Keratinocyte (primary cell): ENCODE measurements at places on chromosomes 11 and 22.
A peak's percentile ranks its signal among the peaks of the same experiment; 100 is the strongest.

DNA sequence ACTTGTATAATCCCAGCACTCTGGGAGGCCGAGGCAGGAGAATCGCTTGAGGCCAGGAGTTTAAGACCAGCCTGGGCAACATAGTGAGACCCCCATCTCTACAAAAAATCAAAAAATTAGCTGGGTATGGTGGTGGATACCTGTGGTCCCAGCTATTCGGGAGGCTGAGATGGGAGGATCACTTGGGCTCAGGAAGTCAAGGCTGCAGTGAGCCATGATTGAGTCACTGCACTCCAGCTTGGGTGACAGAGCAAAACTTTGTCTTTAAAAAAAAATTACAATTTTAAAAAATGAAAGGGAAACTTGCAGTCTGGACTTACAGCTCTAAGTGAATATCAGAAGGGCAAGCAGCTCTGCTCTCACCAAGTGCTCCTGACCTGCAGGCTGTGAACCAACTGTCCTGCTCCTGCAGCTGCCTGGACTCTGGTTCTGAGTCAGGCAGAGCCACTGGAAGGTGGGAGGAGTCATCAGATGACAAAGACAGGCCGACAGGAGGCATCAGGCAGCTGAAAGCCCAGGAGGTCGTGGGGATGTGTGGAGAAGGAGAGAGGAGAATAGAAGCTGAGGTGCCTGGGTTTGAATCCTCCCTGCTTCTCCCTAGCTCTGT, 9.6 kb downstream of the SMTNL1 start:
- H3K36me3 ChIP-seq, result peaks cover 16% of the 10 kb centered on the region
- H3K4me3 ChIP-seq, result no peak overlapping the region
- no peak for DNase-seq
- peaks cover 4% of the 10 kb centered on the region for H3K27me3 ChIP-seq
- peaks cover 9% of the 10 kb centered on the region for H3K4me1 ChIP-seq

DNA sequence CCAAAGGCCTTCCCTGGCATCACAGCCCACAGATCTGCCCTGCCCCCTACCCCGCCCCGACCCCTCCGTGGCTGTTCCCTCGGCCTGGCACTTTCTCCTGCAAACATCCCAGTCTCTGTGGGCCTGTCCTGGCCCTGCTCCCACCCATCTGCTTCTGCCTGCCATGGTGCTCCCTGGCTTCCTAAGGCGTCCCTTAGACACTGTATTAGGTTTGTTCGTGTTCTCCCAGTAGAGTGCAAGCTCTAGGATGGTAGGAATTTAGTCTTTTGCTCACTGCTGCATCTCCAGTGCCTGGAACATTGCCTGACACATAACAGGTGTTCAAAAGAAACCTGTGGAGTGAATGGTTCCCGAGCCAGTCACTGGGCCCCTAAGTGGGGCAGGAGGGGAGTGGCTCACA, 69.6 kb upstream of the PITPNB start:
- no peaks in the 10 kb centered on the region for H3K27me3 ChIP-seq
- no peak overlapping the region for H3K4me3 ChIP-seq
- H3K36me3 ChIP-seq, result no peaks in the 10 kb centered on the region

DNA sequence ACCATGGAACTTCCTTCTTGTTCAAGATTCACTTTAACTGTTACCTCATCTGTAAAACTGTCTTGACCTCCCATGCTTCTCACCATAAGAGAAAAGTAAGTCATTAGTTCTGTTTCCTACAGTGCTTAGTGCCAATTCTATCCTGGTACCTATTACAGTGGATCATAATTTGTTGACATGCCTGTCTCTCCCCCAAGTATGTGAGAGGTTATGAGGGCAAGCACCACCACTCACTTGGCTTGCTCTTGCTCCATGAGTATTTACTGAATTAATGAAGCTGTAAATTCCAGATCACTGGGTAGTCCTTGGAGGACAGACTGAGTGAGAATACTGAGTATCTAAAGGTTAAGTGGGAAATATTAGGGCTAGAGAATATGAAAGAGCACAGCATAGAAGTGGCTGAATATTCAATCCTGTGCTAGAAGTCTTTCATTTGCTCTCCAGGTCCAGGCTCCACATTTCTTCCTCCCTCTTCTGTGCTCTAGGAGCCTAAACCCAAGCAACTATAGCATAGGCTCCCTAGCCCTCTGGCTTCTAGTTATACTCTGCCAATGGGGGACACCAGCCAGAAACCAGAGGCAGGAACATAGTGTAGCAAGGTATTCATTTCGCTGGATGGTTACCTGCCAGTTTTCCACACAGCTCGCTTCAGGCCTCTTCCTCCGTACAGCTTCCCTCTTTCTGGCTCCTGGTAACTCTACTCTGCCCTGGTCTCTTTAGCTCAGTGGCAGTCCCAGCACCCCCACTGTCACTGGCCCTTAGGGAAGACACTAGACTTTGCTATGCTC, 118.2 kb upstream of the SLC5A12 start:
- DNase-seq, result no peak
- peaks cover 6% of the 10 kb centered on the region for H3K4me1 ChIP-seq
- H3K27ac ChIP-seq, result no peak overlapping the region
- H3K27me3 ChIP-seq, result no peaks in the 10 kb centered on the region
- no peak overlapping the region for H3K4me3 ChIP-seq

DNA sequence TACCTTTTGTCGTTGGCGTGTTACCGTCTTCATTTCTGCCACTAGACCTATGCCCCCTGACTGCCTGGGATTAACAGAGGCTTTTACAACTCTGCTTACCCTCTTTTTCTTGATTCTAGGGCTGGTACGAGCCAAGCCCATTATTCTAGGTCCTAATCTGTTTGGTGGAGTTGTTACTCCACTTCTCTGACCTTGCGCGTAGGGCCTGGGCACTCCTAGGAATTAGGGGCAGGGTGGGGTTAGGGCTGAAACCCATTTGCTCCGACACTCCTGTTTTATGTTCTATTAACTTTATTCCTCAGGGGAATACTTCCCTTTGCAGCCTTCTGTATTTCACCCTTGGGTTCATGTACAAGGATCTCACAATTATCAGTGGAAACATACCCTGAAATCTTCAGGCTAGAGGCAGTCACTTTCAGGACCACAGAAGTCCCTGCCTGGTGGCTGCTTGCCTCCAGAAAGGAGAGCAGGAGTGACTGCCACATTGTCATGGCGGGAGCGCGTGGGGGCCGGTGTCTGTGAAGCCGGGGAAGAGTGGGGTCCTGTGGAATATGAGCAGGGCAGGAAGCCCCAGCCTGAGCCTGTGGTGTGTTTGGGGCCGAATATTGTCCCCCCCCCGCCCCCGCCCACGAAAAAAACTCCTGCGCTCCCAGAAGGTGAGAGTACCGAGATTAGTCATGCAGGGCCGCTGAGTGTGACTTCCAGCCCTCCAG, 731 bp upstream of the SLC37A2 start:
- peak overlapping the region; percentile 58 for H3K27ac ChIP-seq
- H3K27me3 ChIP-seq, result no peaks in the 10 kb centered on the region
- no peaks in the 10 kb centered on the region for H3K36me3 ChIP-seq
- DNase-seq, result no peak
- peak overlapping the region; percentile 82 for H3K4me3 ChIP-seq
- peaks cover 10% of the 10 kb centered on the region for H3K4me1 ChIP-seq

- no peaks in the 10 kb centered on the region for H3K27me3 ChIP-seq
- DNase-seq, result no peak
- no peaks in the 10 kb centered on the region for H3K36me3 ChIP-seq
- H3K4me3 ChIP-seq, result no peak overlapping the region
- no peak overlapping the region for H3K27ac ChIP-seq
- H3K4me1 ChIP-seq, result peaks cover 9% of the 10 kb centered on the region
These were observed 87.5 kb downstream of the DDX10 start for GRCh38 chr11:108752297-108752751.

DNA sequence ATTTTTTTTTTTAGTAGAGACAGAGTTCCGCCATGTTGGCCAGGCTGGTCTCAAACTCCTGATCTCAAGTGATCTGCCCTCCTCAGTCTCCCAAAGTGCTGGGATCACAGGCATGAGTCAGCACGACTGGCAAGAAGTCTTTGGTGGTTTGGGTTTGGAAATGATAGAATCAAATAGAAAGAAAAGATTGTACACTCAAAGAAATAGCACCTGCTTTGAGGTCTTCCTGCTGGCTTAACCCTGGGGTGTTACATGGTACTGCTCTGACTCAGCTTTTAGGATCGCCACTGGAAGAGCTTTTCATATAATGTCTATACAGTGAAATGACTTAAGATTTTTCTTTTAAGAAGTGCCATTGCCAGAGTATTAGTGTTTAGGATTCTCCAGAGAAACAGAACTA, 50.2 kb downstream of the JAM3 start:
- H3K4me3 ChIP-seq, result no peak overlapping the region
- H3K27me3 ChIP-seq, result no peaks in the 10 kb centered on the region
- peak; percentile 63 for DNase-seq
- H3K36me3 ChIP-seq, result no peaks in the 10 kb centered on the region

DNA sequence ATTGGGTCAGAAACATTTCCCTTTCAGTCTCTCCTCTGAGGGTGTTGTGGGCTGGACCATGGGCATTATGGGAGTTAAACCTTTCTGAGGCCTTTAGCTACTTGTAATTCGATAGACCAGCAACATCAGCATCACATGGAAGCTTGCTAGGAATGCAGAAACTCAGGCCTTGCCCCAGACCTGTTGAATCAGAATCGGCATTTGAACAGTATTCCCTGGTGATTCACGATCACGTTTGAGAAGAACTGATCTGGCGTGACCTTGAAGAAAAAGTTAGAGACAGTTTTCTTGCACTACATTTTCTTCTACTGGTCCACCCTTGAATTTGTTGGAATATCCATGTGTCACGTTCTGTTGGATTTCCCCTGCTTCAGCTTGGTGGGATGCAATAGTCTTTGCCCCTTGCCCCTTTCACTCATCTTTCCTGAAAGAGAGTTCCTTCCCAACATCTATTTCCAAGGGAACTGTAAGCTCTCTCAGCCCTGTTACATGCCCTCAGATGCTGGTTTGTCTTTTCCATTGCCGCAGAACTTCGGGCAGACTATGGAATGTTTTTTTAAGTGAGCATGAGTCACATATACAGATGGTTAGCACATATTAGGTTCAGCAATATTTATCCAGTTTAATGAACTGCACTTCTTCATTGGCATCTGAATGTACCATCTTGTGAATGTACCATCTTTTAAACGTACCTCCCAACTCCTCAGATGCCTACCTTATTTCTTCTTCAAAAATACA, 23.9 kb downstream of the EHF start:
- peaks cover 49% of the 10 kb centered on the region for H3K36me3 ChIP-seq
- H3K4me1 ChIP-seq, result peaks cover 77% of the 10 kb centered on the region
- H3K4me3 ChIP-seq, result no peak overlapping the region
- H3K27ac ChIP-seq, result peak overlapping the region; percentile 82

DNA sequence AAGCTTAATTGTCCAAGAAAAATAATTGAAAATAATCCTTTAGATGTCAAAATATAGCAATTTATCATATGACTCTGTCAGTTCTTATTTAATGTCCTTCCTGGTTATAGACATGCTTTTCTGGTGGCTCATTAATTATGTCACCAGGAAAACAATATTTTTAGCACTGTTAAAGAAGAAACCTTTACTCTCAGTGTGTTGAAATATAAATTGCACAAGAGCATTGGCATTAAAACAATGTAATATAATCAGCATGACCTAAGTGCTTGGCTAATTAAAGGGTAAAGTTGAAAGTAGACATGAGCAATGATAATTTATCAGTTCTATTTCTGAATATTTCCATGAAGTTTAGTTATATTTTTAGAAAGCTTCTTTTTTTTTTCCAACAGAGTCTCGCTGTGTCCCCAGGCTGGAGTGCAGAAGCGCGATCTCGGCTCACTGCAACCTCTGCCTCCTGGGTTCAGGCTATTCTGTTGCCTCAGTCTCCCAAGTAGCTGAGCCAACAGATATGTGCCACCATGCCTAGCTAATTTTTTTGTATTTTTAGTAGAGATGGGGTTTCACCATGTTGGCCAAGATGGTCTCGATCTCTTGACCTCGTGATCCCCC, 232.3 kb downstream of the JRKL start:
- H3K27ac ChIP-seq, result no peak overlapping the region
- no peaks in the 10 kb centered on the region for H3K36me3 ChIP-seq
- no peak overlapping the region for H3K4me3 ChIP-seq

- peaks cover 49% of the 10 kb centered on the region for H3K36me3 ChIP-seq
- peaks cover 9% of the 10 kb centered on the region for H3K4me1 ChIP-seq
- no peak for DNase-seq
- no peak overlapping the region for H3K4me3 ChIP-seq
These were observed 31.0 kb downstream of the NAP1L4 start for GRCh38 chr11:2961080-2961479.

- no peaks in the 10 kb centered on the region for H3K36me3 ChIP-seq
- H3K4me1 ChIP-seq, result peaks cover 4% of the 10 kb centered on the region
- no peak overlapping the region for H3K4me3 ChIP-seq
- H3K27me3 ChIP-seq, result no peaks in the 10 kb centered on the region
- DNase-seq, result no peak
- H3K27ac ChIP-seq, result no peak overlapping the region
These were observed 14.0 kb upstream of the AMPD3 start for GRCh38 chr11:10441091-10441490.

DNA sequence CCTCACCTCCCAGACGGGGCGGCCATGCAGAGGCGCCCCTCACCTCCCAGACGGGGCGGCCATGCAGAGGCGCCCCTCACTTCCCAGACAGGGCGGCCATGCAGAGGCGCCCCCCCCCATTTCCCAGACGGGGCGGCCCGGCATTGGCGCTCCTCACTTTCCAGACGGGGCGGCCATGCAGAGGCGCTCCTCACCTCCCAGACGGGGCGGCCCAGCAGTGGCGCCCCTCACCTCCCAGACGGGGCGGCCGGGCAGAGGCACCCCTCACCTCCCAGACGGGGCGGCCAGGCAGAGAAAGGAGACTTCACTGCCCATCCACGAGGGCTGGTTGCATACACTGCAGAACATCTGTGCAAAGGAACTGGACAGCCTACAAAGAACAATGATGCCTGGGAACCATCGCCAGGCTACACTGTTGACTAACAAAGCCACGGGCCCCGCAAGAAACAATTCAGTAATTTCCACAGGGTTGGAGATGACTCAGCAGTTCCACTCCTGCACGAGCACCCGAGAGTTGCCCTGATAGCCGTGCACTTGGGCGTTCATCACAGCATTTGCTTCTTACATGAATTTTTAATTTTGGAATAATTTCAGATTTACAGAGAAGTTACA, 58.7 kb downstream of the CTTN start:
- no peaks in the 10 kb centered on the region for H3K4me1 ChIP-seq
- no peaks in the 10 kb centered on the region for H3K36me3 ChIP-seq
- no peak for DNase-seq
- no peak overlapping the region for H3K27ac ChIP-seq

DNA sequence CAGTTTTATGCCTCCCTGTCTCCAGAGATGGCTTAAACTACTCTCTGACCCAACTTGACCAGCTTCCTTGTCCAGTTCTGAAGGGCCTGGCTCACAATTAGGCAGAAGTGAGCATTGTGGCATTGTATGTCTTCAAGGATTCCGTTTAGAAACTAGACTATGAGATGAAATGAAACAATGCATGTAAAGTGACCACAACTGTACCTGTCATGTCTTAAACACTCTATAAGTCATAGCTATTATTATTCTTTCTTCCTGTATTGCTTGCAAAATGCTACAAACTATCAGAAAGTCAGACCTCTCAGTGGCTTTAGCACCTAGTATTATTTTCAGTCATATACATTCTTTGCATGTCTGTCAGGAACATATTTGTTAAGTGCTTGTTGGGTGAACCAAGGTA, 127.9 kb upstream of the MTMR2 start:
- no peak for DNase-seq
- H3K36me3 ChIP-seq, result no peaks in the 10 kb centered on the region
- H3K4me3 ChIP-seq, result no peak overlapping the region
- no peak overlapping the region for H3K27ac ChIP-seq
- H3K4me1 ChIP-seq, result peaks cover 29% of the 10 kb centered on the region
